NAMALWA (cell line): ENCODE measurements at places on chromosomes 7 and 10.

- no peak for DNase-seq
Measured at GRCh38 chr7:133688483-133689239, 435.8 kb downstream of the EXOC4 start.

DNA sequence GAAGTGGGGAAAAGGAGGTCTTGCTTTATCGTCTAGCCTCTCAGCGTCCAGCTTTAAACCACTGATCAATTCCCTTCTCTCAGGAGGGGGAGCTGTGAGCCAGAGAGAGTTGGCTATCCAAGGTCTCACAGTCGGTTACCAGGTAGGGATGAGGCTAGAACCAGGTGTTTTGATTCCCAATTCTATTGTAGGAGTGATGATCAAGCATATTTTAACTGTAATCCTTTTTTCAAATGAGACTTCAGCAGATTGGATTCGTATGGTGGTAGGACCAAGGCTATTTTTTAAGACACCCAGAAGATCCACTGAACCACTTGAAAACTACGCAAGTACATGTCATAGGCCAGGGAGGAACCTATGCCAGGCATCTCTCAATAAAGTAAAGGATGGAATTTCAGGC, 8.4 kb downstream of the MINDY4 start:
- no peak for DNase-seq

GRCh38 chr10:42149027-42149700, 489.2 kb downstream of the ZNF33B start:
- no peak for DNase-seq

- DNase-seq, result no peak
Measured at GRCh38 chr10:75658036-75658435, 226.6 kb downstream of the LRMDA start.

- DNase-seq, result peak; percentile 80
Measured at GRCh38 chr7:146090023-146090645, 26.5 kb upstream of the CNTNAP2 start.

- DNase-seq, result no peak
Measured at GRCh38 chr7:40571796-40572195, 437.0 kb downstream of the SUGCT start.

DNA sequence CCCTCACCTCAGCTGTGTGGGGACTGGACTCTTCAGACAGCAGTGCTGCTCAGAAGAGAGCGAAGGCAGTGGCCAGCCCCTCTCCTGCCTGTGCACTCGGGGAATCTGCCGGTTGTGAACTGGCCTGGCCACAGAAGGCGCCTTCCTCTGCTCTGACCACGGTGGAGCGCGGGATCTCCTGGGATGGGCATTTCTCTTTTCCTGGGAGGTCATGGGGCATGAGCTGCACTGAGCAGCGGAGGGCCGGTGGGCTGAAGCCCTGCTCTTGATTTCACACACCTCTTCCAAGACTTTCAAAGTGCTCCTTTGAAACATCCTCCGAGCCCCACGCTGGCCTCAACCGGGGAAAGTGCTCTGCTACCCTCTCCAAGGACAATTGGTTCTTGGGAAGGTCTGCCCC, 125.6 kb upstream of the FAM20C start:
- DNase-seq, result no peak

GRCh38 chr7:151201751-151202150, 8.5 kb downstream of the H2BK1 start:
- DNase-seq, result no peak

DNA sequence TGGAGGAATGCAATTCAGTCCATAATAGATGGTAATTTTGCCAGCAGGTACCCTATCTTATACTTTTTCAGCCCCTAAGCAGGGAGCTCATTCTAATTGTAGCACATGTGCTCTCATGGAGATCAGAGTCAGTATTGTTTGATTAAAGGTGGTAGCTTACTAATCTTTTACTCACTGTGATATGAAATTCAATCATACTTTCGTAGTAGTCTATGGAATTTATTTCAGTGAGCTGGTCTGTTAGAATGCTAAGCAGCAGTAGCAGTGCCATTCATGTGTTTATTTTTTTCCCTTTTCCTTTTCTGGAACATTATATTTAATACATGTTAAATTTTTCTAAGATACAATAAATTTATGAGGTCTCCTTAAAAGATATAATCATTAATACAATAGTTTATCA, 109.0 kb downstream of the ST7 start:
- DNase-seq, result no peak

- no peak for DNase-seq
Measured at GRCh38 chr7:116554911-116555310, 30.1 kb downstream of the CAV1 start.

DNA sequence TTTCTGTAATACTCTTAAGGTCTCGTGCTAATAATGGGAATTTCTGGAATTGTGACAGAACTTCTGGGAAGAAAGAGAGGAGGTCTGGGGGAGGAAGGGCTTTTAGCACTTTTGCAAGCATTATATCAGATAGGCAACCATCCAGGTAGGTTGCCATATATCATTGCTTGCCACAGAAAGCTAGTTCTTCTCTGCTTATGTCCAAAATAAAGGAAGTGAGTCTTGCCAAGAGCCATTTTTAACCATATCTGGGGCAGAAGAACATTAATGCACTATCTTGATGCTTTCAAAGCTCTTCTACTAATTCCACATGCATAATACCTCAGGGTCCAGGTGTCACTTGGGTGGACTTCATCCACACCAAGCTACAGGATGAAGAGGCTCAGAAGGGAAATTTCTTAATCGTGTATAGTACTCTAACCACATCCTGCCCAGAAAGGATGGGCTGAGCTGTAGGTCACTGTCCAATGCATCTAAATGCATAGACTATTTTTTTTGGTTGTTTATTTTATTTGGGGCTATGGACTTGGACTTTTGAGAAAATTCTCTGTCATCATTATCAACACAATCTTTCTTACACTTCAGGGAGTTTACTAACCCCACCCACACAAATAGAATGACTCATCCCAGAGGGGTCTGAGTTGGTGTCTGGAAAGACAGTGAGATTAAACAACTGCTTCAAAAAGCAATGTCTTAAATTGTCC, 68.9 kb upstream of the ADO start:
- peak; percentile 25 for DNase-seq

DNA sequence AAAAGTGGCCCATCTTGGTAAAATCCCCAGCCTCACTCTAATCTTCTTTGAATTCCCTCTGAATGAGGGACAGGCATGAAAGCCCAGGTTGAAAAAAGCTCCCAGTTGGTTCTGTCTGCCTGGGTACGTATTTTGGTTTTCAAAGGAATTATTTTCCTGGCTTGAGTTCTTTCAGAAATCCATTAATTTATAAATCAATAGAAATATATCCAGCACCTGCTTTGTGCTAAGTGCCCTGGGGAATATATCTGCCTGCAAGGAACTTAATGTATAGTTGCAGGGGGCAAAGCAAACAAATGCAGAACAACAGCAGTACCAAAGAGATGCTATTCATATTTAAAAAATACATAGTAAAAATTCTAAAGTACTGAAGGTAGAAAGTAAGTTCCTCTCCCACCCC, 362.7 kb downstream of the REEP3 start:
- no peak for DNase-seq

GRCh38 chr10:21813946-21814345, 189.6 kb downstream of the DNAJC1 start:
- peak; percentile 38 for DNase-seq

GRCh38 chr7:18425838-18426445, 69.6 kb upstream of the HDAC9 start:
- no peak for DNase-seq

GRCh38 chr7:156353352-156353751, 287.2 kb upstream of the RNF32 start:
- DNase-seq, result no peak

GRCh38 chr7:30048582-30048981, 20.4 kb downstream of the PLEKHA8 start:
- DNase-seq, result no peak

DNA sequence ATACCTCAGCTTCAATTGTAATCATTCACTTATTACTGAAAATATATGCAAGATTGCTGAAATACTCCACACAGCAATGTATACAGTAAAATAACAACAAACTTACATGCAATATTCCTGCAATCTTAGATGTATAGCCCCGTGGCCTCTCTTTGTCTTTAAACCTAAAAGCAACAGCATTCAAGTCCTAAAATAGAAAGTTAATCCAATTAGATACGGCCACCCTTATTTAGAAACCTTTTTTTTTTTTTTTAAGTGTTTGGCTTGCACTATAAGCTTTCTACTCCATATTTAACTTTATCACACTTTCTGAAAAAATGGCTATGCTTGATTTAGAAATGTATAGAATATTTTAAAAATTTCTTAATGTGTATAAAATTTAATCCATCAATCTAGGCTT, 67.6 kb downstream of the IDE start:
- DNase-seq, result no peak

DNA sequence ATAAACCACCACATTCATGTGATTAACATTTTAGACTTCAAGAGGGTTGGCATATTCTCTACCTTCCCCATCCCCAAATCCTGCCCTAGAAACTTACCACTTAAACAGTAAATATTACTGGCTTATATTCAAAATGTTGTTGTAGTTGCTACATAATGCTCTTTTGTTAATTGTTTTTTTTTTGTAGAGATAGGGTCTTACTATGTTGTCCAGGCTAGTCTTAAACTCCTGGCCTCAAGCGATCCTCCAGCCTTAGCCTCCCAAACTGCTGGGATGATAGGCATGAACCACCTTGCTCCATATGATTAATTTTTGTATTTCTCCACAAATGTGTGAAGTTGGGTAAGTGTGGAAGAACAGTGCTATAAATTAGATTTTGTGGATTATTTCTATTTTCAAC, 6.5 kb downstream of the PDK4 start:
- no peak for DNase-seq
